ENCODE measurements at places on chromosomes 3 and 15.
A peak's percentile ranks its signal among the peaks of the same experiment; 100 is the strongest.

DNA sequence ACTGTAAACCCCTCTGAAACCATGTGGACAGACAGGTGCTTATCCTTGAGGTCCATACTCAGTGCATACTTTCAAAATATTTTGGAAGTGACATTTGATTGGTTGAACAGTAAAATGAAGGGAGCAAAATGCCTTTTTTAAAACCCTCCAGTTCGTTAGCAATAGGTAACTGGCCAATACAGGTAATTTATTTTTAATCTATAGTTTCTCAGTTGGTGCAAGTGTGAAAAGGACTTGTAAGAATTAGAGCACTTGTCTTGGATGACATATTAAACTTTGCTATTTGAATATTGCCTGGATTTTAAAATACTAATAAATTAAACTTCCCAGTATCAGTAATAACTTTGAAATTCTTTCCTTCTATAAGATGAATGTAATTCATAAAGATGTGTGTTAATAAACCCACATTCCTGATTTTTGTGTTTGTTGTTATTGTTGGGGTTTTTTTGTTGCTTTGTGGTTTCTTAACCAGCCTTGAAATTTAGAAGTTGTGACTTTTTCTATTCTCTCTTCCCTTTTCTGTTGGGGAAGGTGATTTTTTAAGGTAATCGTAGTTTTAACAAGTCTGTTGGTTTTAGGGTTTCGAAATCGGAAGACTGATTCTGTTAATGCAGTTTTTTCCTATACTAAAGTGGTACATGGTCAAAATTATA is 90.0 kb downstream of the STT3B start:
- no peak for DNase-seq

DNA sequence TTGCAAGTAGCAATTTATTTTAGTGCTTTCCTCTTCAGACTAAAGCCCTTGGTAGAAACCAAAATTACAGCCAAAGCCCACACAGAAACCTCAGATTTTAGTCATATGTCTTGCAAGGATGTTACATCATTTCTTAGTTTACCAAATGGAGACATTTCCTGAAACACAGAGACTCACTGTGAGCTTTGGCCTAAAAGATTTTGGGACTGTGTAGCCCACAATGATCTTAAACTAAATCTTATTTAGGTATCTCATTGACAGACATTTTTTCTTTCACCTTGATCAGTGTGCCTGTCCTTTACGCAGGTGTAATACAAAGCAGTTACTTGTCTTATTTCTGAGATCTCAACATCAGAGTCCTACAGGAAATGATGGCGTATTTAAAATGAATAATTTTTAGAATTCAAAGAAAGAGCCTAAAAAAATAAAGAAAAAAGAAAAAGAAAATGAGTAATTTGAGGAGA is 27.8 kb upstream of the AP4E1 start:
- DNase-seq = no peak

- no peak for DNase-seq
These were observed 84.4 kb upstream of the RGMA start for GRCh38 chr15:93173369-93173768.

DNA sequence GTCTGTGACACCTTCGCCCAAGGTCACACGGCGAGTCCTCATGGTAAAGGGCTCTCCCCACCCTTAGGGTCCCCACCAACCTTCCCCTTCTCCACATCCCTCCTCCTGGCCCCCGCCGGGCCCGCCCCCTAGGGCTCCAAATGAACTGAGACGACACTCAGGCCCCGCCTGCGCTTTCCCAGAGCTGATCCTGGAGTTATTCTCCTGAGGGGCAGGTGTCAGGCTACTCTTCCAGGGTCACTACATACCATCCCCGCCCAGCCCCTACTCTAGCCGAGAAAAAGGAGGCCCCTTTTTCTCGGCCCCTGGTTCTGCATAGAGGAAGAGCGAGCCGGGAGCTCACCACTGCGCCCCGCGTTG is 292 bp downstream of the USP4 start:
- DNase-seq = no peak

DNA sequence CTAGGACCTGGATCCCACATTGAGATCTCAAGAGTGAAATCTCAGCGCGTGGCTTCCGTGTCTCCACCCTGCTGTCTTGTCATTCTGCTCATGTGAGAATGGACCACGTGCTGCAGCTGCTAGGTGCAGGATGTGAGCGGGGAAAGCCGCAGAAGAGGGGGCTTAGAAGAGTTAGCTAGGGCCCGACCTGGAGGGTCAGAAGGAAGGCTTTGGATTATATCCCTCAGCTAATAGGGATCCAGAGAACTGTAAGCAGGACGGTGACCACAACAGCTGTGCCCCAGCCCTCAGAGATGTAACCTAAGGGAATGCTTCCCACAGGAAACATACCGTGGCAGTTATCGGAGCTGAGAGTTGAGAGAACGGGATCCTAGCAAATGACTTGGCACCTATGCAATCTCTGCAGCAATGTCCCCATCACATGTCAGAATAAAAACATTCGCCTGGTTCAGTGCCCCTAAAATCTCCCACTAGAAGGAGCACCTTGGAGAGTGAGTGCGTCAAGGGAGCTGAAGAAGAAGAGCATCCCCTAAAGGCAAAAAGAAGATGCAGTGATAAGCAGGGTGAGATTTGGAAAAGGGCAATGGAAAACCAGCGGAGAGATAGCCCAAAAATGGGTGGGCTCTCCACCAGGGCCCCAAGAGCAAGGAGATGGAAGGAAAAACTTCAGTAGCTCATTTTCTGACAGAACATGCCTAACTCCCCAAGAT is 76.9 kb upstream of the ST8SIA2 start:
- DNase-seq = no peak

- DNase-seq = no peak
These were observed 40.6 kb downstream of the FAIM start for GRCh38 chr3:138649134-138649533.

DNA sequence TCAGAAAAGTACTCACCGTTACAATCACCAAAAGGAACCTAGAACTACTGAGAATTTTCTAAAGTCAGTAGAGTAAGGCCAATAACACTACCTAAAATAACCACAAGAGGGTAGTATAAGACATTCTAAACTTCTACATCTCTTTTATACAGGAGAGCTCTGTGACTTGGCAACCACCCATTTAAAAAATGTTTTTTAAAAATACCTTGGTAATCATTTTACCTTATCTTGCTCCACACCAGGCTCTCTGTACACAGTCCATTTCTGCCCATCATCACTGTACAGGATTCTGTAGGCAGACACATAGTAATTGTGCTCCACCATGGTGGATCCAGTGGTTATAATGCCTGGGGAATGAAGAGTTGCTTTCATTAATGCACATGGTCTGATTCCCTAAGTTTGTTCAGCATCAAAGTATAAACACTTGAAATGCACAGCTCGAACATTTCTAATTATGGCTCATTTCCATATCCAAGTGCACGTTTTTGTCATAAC is 54.5 kb downstream of the ST3GAL6 start:
- DNase-seq = peak; percentile 67

- no peak for DNase-seq
These were observed 134.8 kb downstream of the FBLN2 start for GRCh38 chr3:13683772-13684171.

DNA sequence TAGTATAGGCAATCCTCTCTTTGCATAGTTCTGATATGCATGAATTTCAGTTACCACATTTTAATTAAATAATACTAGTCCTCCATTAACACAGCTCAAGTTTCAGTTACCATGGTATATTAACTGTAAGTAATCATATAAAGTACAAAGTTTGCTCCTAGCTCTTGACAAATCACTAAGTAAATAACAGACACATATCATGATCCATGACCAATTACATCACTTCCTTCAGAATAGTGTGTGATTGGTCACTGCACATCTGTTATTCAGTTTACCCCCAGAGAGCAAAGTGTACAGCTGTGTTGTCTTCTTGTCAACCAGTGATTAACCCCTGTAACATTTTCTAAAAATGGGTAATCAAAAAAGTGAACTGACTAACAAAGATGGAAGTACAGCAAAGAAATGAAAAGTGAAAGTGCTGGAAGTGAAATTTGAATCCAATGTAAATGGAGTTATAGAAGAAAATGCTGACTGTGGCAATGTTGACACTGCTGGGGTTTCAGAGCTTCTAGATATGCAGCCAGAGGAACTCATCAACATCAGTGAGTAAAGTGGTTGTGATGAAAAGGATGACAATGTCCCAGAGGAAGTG is 30.2 kb upstream of the LEKR1 start:
- DNase-seq = peak; percentile 37

DNA sequence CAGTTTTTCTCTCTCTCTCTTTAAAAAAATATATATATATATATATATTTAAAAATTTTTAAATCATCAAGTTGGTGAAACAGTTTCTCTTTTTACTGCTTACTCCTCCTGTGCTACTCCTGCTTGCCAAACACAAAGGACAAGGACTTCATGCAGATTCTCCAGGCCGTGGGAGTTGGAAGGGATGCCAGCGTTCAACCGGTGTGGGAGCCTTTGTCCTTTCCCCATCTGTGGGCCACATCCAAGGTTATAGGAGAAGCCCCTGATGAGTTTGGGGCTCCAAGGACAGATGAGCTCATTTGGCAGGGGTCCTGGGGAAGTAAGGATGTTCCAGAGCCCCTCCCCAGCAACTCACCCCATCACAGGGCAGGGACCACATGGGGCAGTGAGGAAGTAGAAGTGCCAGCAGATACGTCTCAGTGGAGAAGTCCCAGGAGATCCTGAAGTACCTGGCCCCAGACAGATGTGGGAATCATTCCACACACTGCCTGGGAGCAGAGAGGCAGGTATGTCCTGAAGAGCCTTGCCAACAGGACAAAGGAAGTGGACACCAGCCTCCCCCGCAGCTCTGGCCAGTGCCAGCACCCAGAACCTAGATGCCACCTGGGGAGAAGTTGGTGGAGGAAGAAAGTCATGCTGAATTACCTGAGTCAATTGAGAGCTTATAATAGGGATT is 36.6 kb downstream of the CCK start:
- no peak for DNase-seq

GRCh38 chr3:46369151-46369550 is 1.6 kb upstream of the CCR5 start:
- DNase-seq = no peak

DNA sequence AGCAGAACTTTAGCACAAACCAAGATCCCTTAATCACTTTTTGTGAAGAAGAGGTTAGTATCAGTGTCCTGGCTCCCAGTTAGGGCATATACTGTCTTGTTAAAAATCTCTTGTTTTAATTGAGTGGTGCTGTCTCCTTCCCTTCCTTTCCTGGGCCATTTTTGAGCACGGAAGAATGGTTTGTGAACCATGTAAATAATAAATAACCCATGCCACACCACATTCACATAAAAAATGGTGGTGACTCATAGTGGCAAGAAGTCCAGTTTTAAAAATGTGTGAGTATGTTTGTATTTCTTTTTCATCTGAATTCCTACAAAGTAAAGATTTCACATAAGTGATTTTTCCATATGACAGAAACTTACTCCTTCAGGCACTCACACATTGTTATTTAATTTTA is 59.1 kb upstream of the SPRED1 start:
- no peak for DNase-seq

- peak; percentile 51 for DNase-seq
These were observed 38.2 kb downstream of the TGFBR2 start for GRCh38 chr3:30644615-30645014.

GRCh38 chr15:59825901-59826300 is 136.8 kb upstream of the BNIP2 start:
- DNase-seq = no peak

- DNase-seq = no peak
These were observed 116.7 kb downstream of the XXYLT1 start for GRCh38 chr3:195154111-195154791.

GRCh38 chr3:82493858-82494257 is 732.4 kb upstream of the GBE1 start:
- no peak for DNase-seq

DNA sequence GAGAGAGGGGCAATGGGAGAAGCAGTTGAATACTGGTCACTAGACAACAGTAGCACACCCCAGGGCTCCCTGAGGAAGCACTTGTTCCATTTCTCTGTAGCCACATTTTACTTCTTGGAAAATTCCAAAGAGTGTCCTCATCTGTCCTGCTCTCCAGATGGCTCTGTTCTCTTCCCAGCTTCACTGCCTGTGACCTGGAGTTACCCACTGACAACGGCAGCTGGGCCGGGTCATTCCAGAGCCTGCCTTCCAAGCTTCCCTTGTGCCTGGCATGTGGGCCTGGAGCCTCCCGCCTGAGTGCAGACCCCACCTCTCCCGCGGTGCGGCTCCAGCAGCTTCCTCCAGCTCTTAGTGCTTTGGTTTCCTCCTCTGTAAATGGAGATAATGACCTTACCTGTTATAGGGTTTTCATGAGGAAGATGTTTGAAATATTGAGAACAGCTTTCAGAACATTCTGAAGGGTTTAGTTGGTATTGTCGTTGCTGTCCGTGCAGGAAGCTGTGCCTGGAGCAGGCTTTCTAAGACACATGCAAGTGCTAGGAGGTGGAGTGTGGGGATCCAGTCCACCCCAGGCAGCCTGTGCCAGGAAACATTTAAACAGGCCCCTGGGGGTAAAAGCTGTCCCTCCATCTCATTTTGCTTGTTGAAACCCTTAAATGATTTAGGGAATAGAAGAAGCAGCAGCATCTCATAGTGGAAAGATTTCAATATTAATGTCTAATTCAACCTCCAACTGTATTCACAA is 24.8 kb downstream of the EFCC1 start:
- no peak for DNase-seq

- no peak for DNase-seq
These were observed 110.4 kb downstream of the OTOL1 start for GRCh38 chr3:161607056-161607455.

DNA sequence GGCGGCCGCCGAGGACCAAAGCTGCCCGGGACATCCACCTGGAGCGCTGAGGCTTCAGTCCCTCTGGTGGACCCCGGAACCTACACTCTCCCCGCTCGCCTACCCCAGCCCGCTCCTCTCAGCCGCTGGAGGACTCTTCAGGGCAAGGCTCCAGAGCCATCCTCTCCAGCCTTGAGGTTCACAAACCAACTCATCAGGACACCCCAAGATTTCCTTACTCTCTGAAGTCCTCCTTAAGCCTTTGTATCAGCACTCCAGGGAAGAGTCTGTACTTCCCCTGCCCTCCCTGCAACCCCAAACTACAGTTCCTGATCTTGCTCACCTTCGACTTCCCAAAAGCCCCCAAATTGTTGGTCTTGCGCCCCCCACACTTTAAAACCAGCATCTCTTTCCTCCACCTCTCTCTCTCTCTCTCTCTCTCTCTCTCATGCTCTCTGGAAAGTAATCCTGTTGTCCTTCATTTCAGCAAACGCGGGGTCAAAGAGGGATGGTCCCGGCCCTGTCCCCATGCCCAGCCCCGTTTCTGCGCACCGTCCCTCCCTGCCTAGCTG is 438 bp downstream of the THBS1 start:
- DNase-seq = no peak

GRCh38 chr3:102102394-102102793 is 253.1 kb downstream of the NFKBIZ start:
- DNase-seq = peak; percentile 66

DNA sequence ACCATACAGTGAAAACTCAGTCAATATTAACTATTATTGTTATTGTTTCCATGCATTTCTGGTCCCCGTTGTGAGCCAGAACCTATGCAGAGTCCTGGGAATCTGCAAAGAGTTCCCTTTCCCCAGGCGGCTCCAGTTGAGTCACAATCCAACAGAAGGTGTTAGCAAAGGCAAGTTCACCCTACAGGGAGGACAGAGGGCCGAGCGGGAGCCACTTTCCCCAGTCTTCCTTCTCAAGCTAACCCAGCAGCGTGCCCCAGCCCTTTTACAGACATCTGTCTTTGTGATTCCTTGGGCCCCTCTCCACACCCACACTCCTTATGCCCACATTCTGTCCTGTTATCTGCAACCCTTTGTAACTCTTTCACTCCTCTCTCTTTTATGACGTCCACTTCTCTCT is 13.1 kb upstream of the LTF start:
- DNase-seq = no peak

All from RCC 7860 (cell line).